ENCODE measurements at places on chromosomes 16 and 17.

DNA sequence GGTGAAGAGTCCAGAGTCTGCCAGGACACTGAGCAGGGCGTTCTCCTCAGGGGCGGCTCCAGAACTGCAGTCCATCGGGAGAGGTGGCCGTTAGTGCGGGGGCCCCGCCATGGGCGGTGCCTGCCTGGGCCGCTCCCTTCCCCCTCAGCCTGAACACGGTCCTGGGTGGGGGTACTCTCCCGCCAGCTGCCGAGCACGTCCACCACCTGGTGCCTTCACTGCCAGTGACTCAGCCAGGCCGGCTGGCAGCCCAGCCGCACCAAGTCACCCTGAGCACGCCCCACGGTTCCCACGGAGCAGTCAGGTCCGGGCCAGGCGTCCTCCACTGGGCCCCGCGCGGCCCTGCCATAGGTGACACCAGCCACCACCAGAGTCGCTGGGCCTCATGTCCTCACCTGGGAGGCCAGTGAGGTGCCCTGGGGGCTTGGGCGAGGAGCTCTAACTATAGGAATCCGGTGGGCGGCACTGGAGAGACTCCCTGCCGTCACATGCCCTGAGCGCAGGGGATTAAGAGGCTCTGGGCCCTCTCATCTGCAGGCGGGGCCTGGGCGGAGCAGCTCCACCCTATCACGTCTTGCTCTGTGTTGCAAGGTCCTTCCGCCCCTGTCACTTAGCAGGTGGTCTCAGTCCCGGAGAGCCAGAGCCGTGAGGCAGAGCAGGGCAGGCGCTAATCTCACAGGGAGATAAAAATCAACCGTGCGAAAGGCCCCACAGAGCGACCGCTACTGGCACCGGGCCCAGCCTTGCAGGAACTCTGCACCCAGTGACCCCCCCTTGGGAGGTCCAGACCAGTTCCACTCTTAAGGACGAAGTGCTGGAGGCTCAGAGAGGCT, 14.3 kb downstream of the PIEZO1 start:
- no peak for DNase-seq

DNA sequence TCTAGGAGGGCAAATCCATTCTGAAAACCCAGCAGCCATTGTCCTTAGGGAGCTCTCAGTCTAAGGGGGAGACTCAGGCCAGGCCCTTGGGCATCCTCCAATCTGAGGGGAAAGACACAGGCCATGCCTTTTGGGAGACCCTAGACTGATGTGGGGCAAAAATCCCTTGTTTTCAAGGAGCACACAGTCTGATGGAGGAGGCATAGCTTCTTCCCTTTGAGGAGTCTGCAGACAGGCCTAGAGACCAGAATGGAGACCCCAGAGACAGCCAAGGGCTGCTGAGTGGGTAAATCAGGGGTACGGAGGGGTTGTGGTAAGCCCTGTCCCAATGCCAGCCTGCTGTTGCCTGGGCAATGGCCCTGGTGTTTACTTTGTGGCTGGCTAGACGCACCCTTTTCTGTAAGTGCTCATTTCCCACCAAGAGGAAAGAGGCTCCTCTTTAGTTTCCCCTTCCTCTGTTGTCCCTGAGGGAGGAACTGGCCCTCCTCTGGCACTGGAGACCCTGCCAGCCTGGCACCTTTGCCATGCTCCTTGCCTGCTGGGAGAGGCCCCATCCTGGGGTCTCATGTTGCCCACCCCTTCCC, 19.3 kb downstream of the ARHGAP23 start:
- DNase-seq: no peak

GRCh38 chr17:16932156-16932555, 39.8 kb downstream of the TNFRSF13B start:
- no peak for DNase-seq

- no peak for DNase-seq
Observed at GRCh38 chr16:48507886-48508285, 102.1 kb downstream of the N4BP1 start.

DNA sequence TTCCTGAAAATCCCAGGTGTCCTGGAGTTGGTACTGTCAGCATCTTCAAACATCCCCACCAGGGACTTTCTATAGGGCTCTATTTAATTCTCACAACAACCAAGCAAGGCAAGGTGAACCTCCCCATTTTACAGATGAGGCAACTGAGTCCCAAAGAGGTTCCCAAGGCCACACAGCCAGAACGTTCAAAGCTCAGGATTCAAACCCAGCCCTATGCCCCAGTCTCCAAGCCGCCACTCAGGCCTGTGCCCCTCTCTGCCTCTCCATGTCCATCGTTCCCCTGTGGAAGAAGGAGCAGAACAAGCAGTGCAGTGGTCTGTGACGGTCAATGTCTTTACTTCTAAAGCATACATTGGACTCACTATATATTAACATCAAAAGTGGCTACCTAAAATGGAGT, 6.1 kb downstream of the ZNF319 start:
- no peak for DNase-seq

GRCh38 chr17:28570716-28571360, 486 bp downstream of the PIGS start:
- no peak for DNase-seq

DNA sequence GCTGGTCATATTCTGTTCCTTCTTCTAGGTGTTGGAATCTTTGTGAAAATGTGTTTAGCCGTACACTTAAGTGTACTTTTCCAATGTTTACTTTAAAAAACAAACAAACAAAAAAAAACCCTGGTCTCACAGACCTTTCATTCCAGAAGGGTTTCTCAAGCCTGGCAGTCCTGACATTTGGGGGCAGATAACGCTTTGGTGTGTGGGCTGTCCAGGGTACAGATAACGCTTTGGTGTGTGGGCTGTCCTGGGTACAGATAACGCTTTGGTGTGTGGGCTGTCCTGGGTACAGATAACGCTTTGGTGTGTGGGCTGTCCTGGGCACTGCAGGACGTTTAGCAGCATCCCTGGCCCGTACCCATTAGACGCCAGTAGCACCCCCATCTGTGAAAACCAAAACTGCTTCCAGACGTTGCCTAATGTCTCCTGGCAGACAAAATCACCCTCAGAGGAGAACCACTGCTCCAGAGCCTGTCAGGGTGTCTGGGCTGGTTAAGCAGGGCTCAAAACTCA, 15.2 kb upstream of the FLCN start:
- no peak for DNase-seq

DNA sequence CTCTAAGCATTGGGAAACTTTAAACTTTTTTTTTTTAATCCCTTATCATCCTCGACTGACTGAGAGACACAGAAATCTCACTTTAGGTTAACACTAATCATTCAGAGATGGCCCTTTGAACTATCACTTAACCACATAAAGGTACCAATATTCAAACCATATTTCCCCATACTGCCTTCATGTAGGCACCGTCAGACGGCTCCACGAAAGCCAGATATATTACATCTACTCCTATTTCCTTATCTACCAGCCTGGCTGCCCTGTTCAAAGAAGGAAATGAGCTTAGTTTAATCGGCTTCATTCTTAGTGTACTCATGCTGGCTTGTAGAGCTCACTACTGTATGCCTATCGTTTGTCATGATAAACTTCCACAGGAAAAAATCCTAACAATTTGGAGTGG, 270.9 kb downstream of the CEP112 start:
- DNase-seq: no peak

DNA sequence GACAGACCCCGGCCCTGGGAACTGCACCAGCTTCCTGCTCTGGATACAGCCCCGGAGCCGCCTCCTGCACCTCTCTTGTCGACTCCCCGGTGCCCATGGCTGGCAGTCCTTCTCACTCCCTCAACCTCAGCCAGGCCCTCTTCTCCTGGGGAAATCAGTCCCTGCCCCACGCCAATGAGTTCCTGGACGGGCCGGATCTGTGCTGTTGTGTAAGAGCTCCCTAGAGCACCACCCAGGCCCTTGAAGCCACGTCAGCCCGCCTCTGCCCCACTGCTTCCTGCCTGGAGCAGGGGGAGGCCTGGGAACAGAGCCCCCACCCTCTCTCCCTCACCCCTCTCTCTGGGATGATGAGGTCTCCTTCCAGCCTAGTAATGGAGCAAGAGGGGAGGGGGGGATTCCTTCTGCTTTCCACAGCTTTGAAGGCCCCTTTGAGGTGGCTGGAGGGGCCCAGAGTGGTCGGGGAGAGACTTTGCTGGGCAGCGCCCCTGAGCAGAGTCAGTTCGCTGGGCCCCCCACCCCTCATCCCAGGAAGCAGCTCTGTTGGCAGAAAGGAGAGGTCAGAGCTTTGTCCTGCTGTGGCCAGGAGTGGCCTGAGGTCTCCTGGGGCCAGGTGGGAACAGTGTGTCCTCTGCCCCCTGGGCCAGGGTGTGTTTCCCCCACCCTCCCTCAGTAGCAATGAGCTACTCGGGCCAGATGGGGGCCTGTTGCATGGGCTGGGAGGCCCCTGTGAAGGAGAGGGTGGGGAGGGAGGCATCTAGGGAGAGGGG, 3.8 kb downstream of the PRR29 start:
- no peak for DNase-seq

DNA sequence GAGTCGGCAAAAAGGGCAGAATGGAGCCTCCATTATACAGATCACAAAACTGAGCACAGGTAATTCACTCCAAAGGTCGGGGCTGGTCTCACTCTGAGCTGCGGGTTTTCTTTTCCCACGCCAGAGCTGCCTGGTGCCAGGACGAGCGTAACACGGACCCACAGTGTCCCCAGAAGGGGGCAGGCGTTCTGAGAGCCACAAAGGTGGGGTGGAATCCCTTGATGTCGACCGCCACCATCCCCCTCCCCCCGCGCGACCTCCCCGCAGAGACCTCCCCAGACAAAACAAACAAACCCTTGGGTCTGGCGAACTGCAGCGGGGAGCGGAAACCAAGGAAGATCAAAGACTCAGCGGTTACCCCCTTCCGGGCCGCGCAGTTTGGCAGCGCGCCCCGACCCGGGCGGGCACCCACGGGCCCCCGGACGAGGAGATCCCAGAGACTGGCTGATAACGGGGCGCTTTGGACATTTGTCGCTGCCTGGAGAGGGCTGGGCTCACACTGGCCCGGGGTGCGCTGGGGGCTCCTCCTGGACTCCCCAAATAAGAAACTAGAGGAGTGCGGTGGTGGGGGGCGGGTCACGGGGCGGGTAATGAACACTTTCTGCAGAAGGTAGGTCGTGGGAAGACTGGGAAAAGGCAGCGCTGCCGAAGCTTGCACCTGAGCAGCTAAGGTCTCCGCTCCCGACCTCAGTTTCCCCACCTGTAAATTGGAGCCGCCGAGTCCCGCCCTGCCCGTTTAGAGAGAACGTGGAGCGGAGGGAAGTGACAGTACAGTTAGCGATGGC, 664 bp upstream of the NKD1 start:
- peak; percentile 28 for DNase-seq

GRCh38 chr17:11406716-11407115, 165.7 kb downstream of the SHISA6 start:
- no peak for DNase-seq

All from stimulated activated CD4-positive, alpha-beta T cell treated with anti-CD3 and anti-CD28 coated beads, Interleukin-1b, Interleukin-23, amount 100 ng/mL, for 24 hours (primary cell).